ENCODE measurements at places on chromosomes 3 and 15. TPM values are rescaled to one million over a fixed set of nuclear protein-coding genes. Genes with fewer than 3 reads are reported as not detected.

NANOGP8 gene
- total RNA-seq: 0.92 TPM

HTD2 gene
- 10.4 TPM for total RNA-seq

DNA sequence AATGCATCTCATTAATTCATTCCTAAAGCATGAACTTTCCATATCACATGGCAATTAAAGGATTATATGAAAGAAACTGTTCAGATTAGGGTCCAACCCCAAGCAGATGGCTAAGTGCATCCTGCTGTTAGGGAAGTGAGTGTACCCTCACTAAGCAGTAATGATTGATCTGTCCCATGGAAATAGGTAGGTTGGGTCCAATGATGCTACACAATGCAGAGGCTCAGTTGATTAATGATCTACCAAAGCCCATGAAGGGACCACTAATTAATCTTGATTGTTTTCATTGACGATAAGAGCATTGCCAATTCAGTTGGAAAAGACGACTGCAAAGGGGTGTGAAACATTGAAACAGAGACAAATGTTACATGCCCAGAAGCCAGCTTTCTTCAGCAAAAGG, 194.5 kb upstream of the LRTM1 start:
- H3K4me1 ChIP-seq: no peaks in the 10 kb centered on the region
- H3K4me3 ChIP-seq: no peak overlapping the region
- no peaks in the 10 kb centered on the region for H3K27me3 ChIP-seq
- no peak overlapping the region for H3K27ac ChIP-seq
- DNase-seq: no peak
- H3K36me3 ChIP-seq: no peaks in the 10 kb centered on the region

GOLGA8J gene
- not detected for total RNA-seq

AHSG gene
- not detected for total RNA-seq

- no peaks in the 10 kb centered on the region for H3K27me3 ChIP-seq
- no peaks in the 10 kb centered on the region for H3K4me1 ChIP-seq
These were observed 86.8 kb upstream of the NR2F2 start for GRCh38 chr15:96243701-96244100.

ROPN1 gene
- total RNA-seq: not detected

GRCh38 chr3:28122227-28122626, 119.2 kb upstream of the CMC1 start:
- H3K27me3 ChIP-seq: no peaks in the 10 kb centered on the region
- DNase-seq: no peak
- H3K27ac ChIP-seq: no peak overlapping the region

DNA sequence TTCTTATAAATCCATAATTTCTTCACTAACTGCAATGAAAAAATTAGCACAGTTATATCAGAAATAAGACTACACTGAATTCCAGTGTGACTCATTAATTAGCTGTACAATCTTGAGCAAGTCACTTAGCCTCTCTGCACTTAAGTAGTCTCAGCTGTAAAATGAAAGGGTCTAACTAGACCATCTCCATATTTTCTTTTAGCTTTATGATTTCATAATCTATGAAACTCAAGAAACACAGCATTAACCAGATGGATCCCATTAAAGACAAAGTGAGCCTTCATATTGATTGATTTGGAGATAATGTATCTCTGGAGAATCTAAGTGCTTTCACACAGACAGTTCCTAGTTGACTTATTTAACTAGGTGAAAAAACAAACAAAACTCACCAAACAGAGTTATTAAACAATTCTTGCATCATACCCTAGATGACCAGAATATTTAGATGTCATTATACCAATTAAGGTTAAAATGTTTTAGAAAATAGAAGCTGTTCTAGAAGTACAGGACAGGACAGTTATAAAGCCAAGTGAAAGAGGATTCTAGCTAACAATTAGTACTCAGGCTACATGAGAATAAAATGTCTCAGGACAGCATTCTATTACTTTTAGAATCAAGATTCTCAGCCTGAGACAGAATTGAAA, 11.2 kb downstream of the CSNK1G1 start:
- no peaks in the 10 kb centered on the region for H3K36me3 ChIP-seq
- no peaks in the 10 kb centered on the region for H3K27me3 ChIP-seq
- no peak overlapping the region for H3K4me3 ChIP-seq

Data from ovary (tissue), 10 donors.